ENCODE measurements at places on chromosomes 4 and X.

DNA sequence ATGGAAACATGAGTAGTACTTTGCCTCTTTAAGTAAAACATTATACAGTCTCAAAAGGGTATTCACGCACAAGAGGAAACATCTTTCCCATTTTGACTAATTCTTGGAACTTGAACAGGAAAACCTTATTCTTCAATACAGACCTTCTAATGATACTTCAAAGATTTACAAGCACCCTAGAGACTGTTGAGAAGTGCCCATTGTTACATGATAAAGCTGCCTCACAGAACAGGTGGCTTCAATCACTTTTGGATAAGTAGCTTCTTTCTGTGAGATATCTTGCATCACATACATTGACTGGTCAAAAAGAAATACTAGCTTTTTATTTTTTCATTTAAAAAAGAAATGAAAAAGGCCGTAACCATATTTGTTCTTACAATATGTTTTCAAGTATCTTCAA is 219.4 kb downstream of the EPHA5 start:
- DNase-seq, result no peak

GRCh38 chr4:155569960-155570515 is 96.6 kb upstream of the GUCY1A1 start:
- no peak for DNase-seq

- no peak for DNase-seq
Observed at GRCh38 chrX:10617186-10617998, 3.0 kb downstream of the MID1 start.

- peak; percentile 6 for DNase-seq
Observed at GRCh38 chr4:187069398-187069797, 345.7 kb upstream of the FAT1 start.

DNA sequence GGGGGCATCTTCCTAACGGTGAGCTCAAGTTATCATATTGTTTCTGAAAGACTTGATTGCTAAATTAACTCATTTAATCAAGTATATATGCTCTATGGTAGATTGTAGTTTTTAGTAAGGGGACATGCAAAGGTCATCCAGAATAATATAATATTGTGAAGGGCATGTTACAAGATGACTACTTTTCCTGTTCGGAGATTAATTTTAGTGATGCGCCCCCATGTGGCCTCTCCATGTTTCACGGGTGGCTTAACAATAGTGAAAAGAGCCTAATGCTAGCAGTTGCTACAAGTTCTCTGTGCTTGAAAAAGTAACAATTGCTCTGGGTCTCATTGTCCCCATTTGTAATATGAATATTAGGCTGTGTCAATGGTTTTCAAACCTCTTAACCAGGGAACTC is 12.2 kb downstream of the SMPX start:
- no peak for DNase-seq

GRCh38 chr4:8664031-8664805 is 71.7 kb downstream of the CPZ start:
- DNase-seq, result no peak

DNA sequence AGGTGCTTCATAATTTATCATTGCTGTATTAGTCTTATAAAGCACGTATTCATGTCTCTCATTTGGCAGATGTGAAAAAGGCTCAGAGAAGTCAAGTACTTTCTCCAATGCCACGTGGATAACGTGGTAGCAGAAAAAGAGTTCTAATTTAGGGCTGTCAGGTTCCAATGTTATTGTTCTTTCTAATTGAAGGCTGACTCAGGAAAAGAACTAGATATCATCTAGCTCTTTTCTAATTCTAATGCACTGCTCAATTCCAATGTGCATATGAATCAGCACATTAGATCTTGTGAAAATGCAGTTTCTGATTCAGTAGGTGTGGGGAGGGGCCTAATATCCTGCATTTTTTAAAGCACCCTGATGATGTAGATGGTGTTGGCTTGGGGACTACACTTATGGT is 22.8 kb downstream of the AGA start:
- DNase-seq, result no peak

DNA sequence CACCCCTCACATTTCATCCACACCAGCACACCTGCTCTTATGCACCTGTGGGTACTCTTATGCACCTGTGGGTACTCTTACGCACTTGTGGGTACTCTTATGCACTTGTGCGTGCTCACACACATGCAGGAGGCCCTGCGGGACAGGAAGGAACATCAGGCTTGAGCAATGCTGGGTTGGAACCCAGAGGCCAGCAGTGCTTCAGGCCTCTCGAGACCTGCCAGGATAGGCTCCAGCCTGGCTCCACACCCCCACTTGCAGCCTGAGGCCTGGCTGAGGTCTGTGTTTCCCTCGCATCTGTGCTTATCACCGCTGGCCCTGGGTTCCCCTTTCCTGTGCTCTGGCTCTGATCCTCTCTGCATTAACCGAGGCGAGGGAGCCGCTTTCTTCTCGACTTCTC is 34.7 kb downstream of the SORCS2 start:
- DNase-seq, result no peak

DNA sequence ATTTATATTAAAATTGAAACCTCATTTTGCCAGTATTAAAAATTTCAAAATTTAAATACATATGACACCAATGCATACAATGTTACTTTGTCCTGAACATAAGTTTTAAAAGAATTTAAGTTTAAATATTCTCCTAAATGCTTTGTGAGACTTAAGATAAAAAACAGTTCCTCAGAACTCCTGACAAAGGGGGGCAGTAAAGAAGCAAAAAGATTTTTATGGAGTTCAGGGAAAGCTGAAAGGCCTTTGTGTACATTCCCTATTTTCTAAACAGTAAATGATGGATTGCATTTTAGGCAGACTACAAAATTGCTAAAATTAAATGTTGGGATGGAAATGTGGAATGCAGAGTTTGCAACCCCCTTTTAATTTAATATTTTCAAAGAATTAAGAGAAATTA is 81.7 kb downstream of the SNCA start:
- DNase-seq, result no peak

- no peak for DNase-seq
Observed at GRCh38 chrX:24828147-24828546, 134.4 kb downstream of the POLA1 start.

- DNase-seq, result no peak
Observed at GRCh38 chrX:122092360-122092759, 1045.0 kb downstream of the GLUD2 start.

DNA sequence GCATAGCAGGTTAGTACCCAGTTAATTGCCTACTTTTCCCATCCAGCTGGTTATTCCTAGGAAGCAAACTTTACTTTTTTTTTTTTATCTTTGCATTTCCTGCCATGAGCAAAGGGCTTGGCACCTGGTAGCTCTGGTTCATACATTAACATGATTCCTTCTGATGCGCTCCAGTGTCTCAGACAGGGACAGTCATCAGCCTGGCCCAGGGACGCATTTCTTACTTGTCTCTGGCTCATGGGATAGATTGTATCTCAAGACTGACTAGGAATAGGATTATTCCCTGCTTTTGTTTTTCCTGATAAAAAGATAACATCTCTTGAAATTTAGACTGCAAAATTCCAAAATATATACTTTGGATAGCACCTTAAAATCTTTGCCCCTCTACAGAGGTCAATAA is 571.5 kb upstream of the TENM3 start:
- no peak for DNase-seq

GRCh38 chrX:68686097-68686977 is 38.9 kb downstream of the STARD8 start:
- DNase-seq, result no peak

DNA sequence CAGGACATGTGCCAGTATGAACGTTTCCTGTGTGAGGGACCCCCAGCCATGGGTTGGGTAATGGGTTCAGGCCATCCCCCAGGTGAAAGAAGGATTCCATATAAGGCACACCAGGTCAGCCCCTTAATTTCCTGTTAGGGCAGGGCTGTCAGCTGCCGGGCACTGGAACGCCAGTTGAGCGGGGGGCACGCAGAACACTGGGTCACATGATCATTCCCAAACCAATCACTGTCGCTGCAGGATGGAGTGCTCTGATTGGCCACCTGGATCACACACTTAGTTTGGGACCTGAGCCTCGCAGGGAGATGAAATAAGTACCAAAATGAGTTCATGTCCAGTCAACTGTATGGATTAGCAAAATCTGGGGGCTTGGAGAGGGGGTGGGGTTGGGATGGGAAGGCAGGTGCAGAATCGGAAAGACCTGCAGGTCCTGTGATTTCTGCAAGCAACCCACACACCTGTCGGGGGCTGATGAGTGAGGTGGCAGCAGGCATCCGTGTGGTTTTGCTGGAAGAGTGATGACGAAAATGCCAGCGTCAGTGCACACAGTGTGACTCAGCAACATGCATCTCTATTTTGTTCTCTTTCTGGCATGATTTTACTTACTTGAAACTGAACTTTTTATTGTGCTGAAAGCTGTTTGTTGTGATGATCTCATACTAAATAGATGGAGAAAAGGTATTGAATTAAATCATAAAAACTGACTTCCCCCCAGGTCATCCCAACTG is 32.2 kb downstream of the RNF212 start:
- DNase-seq, result no peak

DNA sequence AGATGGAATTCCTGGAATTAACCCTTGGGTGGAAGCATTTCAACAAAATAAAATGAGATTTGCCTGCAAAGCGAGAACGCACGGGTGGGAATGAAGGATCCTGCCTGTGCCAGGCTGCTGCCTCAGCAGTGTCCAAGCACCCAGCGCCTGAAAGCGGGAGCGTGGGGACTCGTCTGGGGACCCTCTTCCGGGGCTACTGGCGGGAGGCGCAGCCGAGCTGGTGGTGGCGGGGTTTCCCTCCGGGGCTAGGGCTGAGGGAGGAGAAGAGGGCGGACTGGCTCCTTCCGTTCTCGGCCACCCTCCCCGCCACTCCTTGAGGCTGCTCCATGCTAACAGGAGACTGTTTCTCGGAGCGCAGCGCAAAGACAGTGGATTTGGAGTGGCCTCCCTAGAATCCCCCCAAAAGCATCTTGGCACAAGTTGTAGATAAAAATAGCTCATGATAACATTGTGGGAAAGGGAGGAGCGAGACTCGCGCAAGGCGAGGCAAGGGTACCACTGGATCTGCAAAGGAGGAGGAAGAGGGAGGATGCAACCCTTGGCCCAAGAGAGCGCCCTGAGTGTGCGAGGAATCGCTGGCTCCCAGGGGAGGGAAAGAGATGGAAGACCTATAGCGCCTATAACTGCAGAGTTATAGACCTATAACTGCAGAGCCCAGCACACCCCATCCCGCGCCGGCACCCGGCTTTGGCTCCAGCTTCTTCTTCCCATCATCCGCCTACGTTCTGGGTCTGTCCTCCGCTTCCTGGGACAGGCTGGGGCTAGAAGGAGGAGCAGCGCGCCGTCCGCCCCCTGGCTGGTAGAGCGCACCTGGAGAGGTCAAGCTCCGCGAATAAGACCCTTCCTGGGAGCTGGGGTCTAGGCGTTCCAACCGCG is 1.3 kb downstream of the HS3ST1 start:
- DNase-seq, result no peak
